ENCODE measurements at places on chromosomes 6 and 20.

GRCh38 chr6:144304223-144304848 is 19.2 kb downstream of the UTRN start:
- DNase-seq, result no peak

GRCh38 chr20:15107931-15108330 is 770.5 kb upstream of the FLRT3 start:
- no peak for DNase-seq

- peak; percentile 16 for DNase-seq
These were observed 3.5 kb downstream of the C20orf204 start for GRCh38 chr20:64039293-64040160.

GRCh38 chr6:40713002-40713719 is 126.0 kb upstream of the LRFN2 start:
- DNase-seq, result no peak

DNA sequence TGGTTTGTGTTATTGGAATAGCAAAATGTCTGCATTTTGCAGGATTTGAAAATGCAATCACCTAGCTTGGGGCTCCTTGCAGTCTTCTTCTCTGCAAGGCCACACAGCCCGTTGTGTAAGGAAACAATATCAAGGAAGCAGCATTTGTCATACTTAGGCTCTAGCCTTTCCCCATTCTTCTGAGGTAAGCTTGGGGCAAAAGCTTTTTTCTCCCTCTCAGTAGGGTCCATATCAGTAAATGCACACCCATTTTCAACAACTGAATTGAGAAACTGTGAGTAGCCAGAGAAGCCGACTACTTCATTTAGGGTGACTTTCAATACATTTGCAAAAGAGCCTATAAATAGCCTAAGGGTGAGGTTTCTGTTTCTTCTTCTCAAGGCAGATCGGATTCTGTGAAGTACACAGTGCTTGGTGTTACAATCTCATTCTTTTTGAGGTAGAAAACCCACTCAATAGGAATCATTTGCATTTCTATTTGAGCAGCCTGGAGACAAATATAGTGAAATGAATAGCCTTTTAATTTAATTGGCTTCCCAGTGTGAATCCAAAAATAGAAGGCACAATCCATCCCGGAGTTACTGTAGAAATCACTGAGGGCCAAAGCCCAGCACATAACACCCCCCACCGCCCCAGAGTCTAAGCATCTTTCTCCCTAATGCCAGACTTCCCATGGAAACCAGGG is 61.8 kb downstream of the BTBD3 start:
- no peak for DNase-seq

GRCh38 chr6:44219053-44219814 is 2.5 kb downstream of the MYMX start:
- DNase-seq, result peak; percentile 90

- no peak for DNase-seq
These were observed 620.4 kb upstream of the MANEA start for GRCh38 chr6:94956910-94957309.

- no peak for DNase-seq
These were observed 127.0 kb downstream of the MCHR2 start for GRCh38 chr6:99867026-99867425.

DNA sequence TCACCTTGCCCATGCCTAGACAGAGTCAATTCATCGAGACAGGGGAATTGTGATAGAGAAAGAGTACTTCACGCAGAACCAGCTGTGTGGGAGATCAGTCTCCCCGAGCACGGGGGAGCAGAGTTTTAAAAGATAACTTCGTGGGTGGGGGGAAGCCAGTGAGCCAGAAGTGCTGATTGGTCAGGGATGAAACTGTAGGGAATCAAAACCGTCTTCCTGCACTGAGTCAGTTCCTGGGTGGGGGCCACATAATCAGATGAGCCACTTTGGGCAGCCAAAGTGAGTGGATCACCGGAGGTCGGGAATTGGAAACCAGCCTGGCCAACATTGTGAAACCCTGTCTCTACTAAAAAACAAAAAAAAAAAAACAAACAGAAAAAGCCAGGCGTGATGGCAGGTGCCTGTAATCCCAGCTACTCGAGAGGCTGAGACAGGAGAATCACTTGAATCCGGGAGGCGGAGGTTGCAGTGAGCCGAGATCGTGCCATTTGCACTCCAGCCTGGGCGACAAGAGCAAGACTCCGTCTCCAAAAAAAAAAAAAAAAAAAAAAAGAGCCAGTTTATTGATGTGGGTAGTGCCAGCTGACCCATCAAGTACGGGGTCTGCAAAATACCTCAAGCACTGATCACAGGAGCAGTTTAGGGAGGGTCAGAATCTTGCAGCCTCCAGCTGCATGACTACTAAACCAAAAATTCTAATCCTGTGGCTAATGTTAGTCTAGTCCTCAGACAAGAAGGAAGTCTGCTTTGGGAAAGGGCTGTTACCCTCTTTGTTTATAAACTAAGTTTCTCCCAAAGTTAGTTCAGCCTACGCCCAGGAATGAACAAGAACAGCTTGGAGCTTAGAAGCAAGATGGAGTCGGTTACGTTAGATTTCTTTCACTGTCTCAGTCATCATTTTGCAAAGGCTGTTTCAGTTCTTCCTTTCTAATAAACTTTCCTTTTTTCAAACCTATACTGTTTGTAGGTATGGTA is 3.9 kb upstream of the TRIM39 start:
- no peak for DNase-seq

DNA sequence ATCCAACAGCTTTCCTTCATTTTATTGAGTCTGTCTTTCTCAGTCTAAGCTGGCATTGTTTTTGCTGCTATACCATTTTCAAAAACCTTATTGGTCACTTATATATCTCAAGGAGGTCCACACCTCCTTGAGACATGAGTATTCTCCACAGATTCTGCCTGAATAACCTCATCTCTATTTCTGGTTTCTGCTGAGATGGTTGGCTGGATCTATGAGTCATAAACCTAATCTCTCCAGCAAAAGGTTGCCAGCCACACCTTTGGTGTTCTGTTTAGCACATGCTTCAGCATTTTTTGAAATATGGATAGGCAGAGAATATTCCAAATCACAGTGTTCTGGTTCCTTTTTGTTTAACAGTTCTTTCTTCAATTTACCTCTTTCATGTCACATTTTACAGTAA is 40.8 kb upstream of the TMEM244 start:
- no peak for DNase-seq

GRCh38 chr6:90720404-90720803 is 133.5 kb upstream of the MAP3K7 start:
- DNase-seq, result no peak

DNA sequence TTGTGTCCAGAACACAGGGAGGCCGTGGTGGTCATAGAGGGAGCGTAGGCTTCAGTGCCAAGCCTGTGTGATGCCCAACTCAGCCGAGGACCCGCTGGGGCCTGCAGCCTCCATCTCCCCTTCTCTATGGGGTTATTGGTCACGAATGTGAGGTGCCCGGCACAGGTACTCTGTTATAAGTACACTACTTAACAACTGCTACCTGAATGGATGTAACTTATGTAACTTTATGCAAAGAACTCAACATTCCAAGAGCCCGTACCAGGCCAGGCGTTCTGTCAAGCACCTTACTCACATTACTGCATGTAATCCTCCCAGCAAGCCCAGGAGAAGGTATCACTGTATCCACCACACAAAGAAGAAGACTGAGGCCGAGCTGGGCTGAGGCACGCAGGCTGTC is 24.5 kb upstream of the TBXT start:
- no peak for DNase-seq

DNA sequence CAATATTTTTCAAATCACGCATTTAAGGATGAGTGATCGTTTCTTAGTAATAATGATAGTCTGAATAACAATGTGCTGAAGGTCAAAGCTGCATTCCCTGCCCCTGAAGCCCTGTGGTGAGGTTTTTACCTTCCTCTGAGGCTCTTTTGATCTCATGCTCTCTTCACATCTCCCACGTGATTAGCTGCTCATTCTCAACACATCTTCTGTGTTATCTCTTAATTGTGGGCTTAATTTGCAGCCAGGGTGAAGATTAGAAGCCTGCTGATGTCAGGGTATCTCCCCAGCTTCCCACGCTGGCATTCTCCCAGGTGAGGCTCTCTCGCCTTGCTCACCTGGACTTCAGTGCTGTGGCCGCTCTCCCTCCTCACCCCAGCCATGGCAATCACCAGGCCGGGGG is 109.7 kb upstream of the FOXQ1 start:
- no peak for DNase-seq

- DNase-seq, result no peak
These were observed 136.5 kb upstream of the NUP153 start for GRCh38 chr6:17842934-17843821.

DNA sequence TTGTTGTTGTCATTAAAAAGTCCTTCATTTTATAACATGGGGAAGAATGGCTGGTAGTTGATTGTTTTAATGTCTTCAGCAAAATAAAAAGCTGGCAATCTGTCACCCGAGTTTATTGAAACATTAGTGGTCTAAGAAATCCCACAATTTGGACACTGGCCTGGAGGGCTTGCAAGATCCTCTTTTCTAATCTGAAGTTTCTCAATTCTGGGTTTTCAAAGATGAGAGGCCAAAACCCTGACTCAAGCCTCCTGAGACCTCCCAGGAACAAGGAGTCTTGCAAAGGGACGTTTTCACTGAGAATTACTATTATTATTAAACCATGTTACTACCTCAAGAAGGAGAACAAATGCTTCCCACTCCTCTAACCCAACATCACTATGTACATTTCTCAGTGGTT is 19.5 kb downstream of the MAP1LC3A start:
- DNase-seq, result no peak

DNA sequence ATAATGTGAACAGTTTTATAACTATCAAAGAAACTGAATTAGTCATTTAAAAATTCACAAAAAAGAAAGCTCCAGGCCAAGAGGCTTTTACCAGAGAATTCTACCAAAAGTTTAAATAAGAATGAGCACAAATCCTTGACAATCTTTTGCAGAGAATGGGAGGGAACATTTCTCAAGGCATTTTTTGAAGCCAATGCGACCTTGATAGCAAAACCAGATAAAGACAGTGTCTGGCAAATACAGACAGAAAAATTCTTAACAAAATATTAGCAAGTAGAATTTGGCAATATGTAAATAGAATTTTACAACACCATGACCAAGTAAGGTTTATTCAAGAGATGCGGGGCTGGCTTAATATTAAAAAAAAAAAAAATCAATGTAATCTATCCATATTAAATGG is 41.7 kb downstream of the RNF24 start:
- no peak for DNase-seq

- no peak for DNase-seq
These were observed 8.5 kb upstream of the SLC22A2 start for GRCh38 chr6:160267102-160267501.

- DNase-seq, result no peak
These were observed 1176.0 kb upstream of the GJE1 start for GRCh38 chr6:140956571-140957369.

DNA sequence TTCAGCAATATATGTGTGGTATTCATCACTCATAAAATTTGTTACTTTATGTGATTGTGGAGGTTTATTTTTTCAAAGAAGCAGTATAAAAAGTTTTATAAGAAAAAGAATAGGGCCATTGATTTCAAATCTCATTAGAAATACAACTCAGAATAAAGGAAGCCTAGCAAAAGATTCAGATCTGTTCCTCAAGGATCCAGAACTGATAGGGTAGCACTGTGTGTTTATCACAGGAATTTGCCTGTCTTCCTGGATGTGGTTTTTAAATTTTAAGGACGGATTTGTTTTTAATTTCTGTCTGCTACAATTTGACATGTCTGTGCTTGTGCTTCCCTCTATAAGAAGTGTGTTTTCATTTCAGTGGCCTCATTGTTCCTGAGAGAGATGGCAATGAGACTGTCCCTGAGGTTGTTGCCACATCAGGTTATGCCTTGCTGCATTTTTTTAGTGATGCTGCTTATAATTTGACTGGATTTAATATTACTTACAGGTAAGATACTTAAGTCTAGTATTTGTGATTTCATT is 74.6 kb downstream of the ATRN start:
- no peak for DNase-seq

DNA sequence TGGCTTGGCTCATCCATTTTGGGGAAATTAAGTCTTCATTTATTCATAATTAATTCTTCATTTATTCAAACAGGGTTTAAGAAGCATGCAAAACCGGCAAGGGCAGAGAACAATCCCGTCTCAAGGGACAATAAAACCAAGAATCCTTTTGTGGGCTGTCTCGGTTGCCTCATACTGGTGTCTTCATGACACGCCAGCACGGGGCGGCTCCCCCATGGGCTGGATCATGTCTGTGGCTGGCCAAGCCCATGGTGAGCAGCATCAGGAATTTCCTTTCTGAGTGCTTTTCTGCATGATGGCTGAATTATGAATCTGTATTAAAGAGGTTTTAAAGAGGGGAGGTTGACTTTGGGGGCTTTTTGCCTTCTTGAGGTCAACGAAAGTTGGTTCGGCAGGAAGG is 38.3 kb upstream of the DUSP22 start:
- no peak for DNase-seq

DNA sequence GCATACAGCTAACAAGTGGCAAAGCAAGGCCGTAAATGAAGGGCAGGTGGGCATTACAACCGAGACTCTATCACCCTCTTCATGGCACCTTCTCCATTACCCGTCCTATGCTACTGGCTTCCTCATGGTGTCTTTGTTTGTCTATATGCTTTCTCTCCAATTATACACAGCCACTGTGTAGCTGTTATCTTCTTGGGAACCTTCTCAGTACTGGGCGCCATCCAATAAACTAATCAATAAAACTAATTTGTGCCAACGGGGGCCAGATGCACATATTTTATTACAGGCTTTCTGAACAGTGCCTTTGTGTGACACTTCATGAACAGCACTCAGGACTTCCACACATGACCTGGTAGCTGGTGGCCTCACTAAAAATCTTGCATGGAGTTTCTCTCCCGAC is 149.8 kb upstream of the PCSK2 start:
- DNase-seq, result no peak

- DNase-seq, result no peak
These were observed 24.4 kb downstream of the DNAH8 start for GRCh38 chr6:38739532-38739931.

DNA sequence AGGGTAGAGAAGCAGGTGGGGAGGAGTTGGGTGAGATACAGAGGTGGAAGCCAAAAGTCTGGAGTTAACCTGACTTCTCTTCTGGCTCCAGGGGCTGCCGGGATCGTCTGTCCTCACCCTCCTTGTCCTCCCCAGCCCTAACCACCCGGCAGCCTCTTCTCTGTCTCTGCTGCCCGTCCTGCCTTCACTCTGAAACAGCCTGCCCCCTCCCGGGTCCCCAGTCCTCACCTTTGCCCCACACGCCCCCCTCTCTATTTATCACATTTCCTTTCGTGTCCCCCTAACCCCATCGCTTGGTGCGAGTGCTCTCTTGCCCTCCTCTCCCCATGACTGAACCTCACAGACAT is 5.7 kb downstream of the RING1 start:
- no peak for DNase-seq

GRCh38 chr6:56073761-56074160 is 173.6 kb downstream of the COL21A1 start:
- no peak for DNase-seq

DNA sequence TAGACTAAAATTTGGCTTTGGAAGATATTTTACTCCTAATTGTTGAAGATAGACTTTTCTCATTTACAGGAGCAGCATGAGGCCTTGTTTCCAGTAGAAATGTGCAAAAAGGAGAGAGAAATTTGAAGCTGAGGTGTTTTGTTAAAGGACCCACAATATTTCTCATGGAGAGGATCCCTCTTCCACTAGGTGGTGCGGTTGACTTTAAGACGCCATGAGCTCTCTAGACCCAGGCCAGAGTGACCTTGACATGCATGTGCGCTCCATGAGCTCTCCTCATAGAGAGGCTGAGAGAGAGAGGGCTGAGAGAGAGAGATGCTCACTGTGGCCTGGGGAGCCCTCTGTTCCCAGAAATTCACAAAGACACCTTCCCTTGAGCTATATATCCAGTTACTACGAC is 861.2 kb upstream of the EYS start:
- DNase-seq, result no peak

- DNase-seq, result no peak
These were observed 502.1 kb downstream of the PKHD1 start for GRCh38 chr6:51585264-51585663.
